Sigmoid colon (tissue), 7 donors: ENCODE measurements at places on chromosomes 6 and 20. TPM values are rescaled to one million over a fixed set of nuclear protein-coding genes. Genes with fewer than 3 reads are reported as not detected.
A peak's percentile ranks its signal among the peaks of the same experiment; 100 is the strongest.

DNA sequence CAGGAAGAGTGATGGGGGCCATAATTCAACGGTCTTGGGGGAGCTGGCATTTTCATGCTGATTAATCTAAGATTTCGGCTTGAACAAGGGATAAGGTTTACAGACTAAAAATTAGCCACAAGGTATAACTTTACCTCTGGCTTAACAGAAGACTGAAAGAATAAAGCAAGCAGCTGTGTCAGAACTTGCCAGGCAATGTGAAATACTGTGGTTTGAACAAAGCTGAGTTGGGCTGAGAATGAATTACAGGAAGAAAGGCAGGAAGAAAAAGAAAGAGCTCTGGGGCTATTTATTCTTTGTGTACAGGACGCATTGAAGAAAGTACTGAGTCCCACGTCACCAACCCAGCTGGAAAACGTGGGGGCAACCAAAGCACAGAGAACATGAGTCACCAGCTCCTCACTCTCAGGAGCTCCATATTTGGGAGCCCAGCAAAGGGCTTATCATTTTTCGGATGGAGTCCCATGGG lies 121.5 kb upstream of the NEDD9 start:
- no peak for DNase-seq

- DNase-seq: no peak
Observed at GRCh38 chr20:21234324-21234723, 68.8 kb upstream of the XRN2 start.

DNA sequence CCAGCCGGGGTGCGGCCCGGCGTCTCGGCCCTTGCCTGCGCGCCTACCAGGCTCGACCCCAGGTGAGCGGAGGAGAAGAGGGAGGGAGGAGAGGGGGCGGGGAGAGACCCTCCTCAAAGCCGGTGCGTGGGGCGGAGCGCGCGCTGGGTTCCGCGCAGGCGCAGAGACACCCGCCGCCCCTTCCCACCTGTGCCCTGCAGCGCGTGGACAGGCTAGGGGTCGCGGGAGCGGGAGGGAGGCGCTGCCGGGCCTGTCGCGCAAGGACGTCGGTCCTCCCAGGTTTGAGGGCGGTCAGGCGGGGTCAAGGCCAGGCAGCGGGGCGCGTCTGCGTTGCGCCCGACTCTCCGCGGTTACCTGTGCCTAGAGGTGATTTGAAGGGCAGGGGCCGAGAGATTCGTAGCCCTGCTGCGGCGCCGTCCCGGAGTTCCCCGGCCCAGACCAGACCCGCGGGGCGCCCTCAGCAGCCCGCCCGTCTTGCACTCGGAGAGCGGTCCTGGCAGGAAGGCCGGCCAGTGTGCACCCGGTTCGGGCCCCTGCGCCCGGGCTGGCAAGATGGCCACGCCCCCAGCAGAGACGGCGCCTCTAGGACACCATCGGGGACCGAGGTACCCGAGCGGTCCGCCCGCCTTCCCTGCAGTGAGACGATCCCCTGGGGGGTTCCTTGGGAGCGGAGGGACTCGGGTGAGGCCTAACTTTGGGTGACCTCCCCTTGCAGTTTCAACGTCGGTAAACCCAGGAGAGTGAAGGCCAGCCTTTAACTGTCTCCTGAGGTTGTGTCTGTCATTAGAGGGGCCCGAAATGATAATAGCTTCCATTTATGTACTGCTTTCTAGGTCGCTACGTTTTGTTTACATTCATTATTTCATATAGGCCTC lies 546 bp downstream of the C6orf136 start:
- peak; percentile 82 for DNase-seq

DNA sequence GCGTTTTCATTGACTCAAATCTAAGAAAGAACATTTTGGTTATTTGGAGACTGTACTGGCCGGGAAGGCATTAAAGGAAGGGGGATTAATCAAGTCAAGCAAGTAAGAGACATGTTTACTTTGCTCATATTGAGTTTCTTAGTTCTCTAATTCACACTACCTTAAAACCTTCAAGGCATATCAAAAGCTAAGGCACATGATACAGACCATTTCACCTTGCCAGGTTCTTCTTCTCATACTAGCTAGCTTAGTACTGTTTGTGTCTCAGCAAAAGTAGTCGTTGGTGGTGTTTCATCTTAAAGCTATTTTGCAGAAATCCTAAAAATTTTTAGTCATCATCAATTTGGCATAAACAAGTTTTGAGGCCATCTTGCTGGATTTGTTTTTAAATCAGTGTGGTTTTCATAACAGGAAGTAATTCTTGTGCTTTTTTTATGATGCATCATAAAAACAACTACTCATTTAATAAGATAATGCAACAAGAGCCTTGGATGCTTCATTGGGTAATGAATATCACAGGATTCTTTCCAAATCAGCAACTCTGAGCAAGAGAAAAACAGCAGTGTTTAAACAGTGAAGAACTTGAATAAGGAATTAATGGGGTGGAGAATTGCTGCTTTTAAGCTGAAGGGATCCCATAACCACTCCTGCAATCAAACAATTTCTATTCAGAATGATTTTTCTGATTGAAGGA lies 425.3 kb downstream of the EPM2A start:
- DNase-seq: no peak

- no peak for DNase-seq
Observed at GRCh38 chr6:139518556-139519091, 144.2 kb upstream of the CITED2 start.

DNA sequence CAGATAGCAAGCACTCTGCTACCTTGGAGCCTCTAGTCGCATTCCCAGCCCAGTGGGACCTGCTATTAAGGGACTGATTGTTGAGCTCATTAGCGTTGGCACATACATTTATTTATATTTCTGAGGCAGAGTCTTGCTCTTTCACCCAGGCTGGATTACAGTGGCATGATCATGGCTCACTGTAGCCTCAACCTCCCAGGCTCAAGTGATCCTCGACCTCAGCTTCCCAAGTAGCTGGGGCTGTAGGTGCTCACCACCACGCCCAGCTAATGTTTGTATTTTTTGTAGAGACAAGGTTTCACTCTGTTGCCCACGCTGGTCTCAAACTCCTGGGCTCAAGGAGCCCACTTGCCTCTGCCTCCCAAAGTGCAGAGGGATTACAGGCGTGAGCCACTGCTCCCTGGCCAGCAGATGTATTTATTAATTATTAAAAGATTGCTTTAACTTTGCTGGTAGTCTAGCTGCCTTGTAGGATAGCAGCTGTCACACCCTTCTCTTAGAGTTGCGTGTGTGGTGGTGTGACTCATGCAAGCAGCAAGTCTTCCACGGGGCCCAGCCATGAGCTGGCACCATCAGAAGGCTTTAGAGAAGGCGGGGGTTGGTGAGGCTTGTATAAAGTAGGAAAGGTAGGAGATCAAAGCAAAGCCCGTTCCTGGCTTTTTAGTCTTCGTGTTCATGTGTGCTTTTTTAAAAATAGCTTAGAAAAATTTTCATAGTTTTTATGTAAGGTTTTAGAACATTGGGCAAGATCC lies 16.5 kb downstream of the ACTR5 start:
- DNase-seq: no peak

DNA sequence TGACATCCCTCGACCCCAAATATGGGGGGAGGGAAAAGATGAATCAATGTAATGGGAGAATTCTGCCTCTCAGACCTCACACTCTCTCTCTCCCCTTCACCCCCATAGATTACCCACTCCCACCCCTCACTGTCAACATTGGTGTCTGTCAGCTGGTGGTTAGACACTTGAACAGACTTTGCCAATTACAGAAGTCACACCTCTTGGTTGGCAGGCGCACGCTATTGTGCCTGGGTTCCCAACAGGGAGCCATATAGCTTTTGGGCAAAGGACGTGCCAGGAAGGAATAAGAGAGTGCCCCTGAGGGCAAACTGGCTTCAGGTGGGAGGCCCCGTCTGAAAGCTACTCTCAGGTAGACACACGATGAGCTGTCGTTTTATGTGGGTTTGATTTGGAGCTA lies 54.1 kb upstream of the FYN start:
- no peak for DNase-seq

DNA sequence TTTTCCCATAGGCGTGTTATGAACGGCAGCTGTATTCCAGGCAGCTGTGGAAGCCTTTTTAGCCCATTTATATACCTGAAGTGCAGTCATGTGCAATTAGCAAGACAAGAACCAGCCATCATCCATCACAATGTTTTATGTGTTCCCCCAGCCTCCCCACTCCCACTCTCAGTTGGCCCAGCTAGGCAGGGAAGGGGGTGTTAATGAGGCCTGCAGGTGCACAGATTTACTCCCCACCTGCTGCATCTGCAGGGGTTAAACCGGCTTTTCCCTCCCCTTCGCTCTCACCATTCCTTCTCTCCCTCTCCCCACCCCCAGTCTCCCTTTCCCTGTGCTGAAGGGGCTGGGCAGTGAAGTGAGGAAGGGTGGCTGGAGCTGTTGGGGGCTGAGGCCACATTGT lies 149.8 kb upstream of the AKAP12 start:
- no peak for DNase-seq

Gene BPI
- not detected for total RNA-seq

Gene CYP39A1
- total RNA-seq: 1.8 TPM

Gene NRN1
- total RNA-seq: 6.0 TPM

Gene CLIC5
- total RNA-seq: 1.8 TPM

Gene HLA-DRA
- total RNA-seq: 101 TPM

Gene METTL24
- 24.4 TPM for total RNA-seq

Gene BHLHE23
- not detected for total RNA-seq

Gene NOTCH4
- 5.4 TPM for total RNA-seq
